ENCODE measurements at places on chromosomes 5 and 9.

DNA sequence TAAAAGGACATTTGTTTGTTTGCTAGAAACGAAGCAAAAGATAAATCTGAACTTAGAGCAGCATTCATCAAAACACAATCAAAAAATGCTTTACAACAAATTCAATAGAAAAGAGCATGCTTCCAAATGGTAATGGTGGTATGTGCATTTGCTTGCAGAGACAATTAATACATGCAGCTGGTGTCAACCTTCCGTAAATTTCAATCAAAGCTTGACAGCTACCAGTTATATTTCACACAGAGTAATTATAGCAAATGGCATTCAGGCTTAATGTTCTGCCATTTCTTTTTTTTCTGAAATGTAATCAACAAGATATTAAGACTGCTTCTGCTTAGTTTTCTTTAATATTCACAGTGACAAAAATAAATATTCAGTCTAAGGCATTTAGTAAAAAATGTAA lies 90.6 kb downstream of the AUH start:
- no peak for DNase-seq

DNA sequence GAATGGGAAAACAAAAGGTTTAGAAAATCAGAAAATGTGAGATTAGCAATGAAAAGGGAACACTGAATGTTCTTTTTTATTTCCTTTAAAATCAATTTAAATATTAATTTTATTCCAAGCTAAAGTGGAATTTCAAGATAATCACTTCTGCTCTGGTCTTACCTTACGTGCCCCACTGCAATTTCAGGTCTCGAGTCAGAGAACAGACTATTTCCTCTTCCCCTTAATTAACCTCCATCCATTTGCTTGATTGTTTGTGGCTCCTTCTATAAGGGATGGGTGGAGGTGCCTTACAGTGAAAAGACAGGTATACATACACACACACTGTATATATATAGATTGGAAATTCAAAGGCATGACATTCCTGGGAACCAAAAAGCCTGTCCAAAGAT lies 137.1 kb downstream of the SUSD1 start:
- no peak for DNase-seq

DNA sequence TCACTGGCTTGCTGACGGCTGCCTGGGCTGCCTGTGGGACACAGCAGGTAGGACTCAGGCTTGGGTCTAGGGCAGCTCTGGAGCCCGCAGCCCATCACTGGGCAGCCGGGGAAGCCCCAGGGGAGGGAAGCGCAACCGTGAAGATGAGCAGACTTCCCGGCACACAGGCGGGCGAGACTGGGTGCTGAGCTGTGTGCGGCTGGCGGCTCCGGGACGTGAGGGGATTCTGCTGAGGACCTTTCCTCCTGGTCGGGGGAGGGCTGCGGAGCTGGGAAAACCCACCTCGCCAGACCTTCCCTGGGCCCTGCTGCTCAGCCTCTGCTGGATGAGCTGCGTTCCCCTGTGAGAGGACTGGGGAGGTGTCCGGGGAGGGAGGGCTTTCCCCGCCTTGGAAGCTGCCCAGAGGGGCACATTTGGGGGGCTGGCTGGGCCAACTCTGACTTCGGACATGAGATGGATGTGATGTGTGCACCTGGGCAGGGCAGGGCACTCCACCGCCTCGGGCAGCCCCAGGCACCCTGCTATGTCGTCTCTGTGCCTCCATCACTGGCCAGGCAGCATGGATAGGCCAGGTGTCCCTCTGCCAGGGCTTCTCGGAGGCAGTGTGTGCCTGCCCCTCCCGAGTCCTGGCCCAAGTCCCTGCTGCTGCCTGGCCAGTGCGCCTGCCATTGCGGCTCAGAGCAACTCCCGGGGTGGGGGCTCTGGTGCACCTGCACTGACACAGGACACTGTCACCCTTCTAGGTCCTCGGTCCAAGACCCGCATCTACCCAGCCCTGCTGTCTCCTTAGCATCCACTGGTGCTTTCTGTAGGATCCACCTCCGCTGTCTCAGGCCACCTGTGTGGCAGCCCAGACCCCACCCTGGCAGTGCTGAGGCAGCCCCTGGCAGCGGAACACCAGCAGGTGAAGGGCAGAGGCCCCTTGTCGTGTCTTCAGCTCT lies 66.4 kb downstream of the COL5A1 start:
- DNase-seq = no peak

DNA sequence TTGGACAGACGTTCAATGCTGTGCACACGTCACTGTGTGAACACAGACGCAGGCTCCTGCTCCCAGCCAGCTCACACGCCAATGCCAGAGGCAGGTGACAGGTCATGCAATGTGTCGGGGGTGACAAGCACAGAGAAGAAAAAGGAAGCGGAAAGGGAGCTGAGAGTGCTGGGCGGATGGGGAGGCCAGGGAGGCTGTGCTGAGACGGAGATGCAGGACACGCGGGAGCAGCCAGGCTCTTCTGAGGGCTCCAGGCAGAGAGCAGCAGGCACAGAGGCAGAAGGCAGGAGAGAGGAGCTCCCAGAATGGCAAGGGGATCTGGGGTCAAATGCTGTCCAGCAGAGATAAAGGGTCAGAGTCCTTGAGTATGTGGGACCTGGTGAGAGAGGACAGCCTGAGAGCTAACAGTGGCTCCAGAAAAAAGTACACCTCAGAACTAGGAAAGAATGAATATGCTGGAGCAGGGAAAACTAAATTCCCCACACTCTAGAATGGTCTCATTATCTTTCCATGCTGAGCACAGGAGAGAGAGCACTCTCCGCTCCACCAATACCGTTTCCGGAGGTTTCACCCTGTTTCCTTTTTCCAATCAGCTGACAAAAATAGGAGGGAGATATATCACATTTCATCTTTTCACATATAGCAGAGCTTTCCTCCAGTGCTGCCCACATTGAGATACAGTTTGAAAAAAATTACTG lies 32.8 kb upstream of the NSMF start:
- peak; percentile 6 for DNase-seq

DNA sequence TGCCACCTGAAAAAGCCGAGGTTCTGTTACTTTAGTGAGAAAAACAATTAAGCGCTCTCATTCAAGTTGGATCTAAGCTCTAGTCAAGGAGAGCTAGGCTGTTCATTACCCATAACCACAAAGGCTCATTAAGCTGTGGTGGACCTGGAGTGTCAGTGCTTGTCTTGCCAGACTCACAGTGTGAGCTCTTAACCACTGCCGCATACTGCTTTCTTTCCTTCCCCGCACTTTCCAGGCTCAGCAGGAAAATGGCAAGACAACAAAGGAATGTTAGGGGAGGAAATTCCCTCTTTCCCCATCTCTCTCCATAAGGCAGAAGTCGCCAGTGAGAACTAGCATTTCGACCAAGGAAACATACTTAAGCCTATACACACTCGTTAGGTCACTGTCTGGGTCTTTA lies 467.3 kb downstream of the ENC1 start:
- no peak for DNase-seq

- no peak for DNase-seq
These were observed 227.8 kb upstream of the TRPM3 start for GRCh38 chr9:71349218-71349617.

- DNase-seq = no peak
These were observed 139.1 kb upstream of the OTULINL start for GRCh38 chr5:14442536-14442935.

- peak; percentile 35 for DNase-seq
These were observed 23.6 kb upstream of the ANXA2R start for GRCh38 chr5:43063721-43064171.

- peak; percentile 14 for DNase-seq
These were observed 38.4 kb upstream of the ORM1 start for GRCh38 chr9:114284316-114285060.

- DNase-seq = no peak
These were observed 204.1 kb downstream of the BRINP1 start for GRCh38 chr9:119165131-119165530.

- DNase-seq = no peak
These were observed 220.8 kb upstream of the NFIL3 start for GRCh38 chr9:91644433-91644832.

- no peak for DNase-seq
These were observed 24.7 kb downstream of the WWC1 start for GRCh38 chr5:168316139-168316578.

DNA sequence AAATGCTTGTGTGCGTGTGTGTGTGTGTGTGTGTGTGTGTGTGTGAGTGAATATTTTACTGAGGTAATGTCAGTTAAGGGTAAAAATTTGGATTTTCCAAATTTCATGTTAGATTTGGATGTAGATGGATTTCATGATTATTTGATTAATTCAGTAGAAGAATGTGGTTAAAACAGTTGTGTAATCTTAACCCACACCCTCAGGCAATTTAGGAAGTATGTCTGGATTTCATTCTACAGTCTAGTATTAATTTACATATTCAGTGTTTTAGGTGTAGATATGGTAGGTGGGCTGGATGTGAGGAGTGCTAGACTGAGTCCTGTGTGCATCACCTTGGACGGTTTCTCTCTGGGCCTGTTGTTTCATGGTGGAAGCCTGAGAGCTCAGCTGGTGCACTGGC lies 99.1 kb upstream of the CKMT2 start:
- DNase-seq = no peak

DNA sequence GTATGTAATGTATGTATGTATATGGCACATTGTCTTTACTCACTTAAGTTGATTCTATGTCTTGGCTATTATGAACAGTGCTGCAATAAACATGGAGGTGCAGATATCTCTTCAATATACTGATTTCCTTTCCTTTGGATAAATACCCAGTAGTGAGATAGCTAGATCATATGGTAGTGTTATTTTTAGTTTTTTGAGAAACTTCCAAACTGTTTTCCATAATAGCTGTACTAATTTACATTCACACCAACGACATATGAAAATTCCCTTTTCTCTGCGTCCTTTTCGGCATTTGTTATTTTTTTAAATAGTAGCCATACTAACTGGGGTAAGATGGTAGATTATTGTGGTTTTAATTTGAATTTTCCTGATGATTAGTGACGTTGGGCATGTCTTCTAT lies 445.6 kb downstream of the NFIB start:
- no peak for DNase-seq

- no peak for DNase-seq
These were observed 238.0 kb downstream of the DMAC1 start for GRCh38 chr9:7561527-7562080.

Data from left ventricle myocardium superior (tissue), 1 donor.